IPS-NIHi11 (cell line): ENCODE measurements at places on chromosomes 7 and 10.

- DNase-seq: no peak
Observed at GRCh38 chr7:153320005-153320404, 560.5 kb downstream of the ACTR3B start.

DNA sequence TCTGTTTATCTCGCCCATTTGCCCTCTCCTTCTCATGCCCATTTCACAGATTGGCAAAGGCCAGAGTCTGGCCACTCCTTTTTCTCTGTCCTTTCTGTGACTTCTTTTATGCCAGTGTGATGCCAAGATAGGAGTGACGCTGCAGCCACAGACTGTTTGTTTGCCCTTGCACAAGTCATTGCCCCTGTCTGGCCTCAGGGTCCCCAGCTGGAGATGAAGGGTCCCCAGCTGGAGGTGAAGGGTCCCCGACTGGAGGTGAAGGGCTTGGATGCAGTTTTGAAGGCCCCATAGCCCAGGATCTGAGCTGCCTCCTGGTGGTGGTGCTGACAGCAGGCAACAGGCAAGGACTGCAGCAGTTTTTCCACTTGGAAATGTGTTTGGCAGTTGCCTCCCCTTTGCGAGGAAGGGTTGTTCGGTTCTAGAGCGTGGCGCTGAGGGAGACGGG is 50.8 kb upstream of the SLC29A3 start:
- peak; percentile 59 for DNase-seq

GRCh38 chr10:76871697-76872295 is 765.8 kb downstream of the KCNMA1 start:
- DNase-seq: no peak

GRCh38 chr7:74653686-74654181 is 3.8 kb upstream of the GTF2I start:
- DNase-seq: no peak

DNA sequence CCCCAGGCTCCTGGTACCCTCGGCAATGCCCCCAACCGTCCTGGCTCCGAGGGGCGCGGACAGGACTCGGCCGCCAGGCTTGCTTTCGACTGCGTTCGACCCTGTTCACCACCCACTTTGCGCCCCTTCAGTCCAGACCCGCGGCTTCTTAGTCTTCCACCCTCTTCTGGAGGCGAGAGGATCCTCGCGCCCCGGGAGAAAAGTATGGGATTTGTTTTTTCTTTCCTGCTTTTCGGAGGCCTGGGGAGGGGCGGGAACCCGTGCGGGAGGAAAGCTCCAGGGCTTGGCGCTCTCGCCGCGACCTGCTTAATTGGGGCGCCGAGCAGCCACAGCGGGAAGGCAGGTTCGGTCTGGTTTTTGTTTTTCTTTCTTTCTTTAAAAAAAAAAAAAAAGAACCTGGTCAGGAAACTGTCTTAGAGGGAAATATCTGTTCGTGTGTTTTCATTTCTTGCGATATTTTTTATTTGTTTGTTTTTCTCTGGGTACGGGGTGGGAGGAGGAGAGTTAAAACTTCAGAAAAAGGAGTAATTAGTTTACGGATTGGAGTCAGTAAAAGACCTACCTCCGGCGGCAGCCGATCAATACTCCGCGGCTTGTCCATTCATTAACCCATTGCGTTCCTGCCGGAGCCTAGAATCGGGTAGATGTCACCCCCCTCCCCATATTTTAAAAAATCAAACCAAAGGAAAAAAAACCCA is 1.6 kb downstream of the EMX2 start:
- DNase-seq: no peak

GRCh38 chr10:132786476-132786883 is 533 bp upstream of the NKX6-2 start:
- no peak for DNase-seq

DNA sequence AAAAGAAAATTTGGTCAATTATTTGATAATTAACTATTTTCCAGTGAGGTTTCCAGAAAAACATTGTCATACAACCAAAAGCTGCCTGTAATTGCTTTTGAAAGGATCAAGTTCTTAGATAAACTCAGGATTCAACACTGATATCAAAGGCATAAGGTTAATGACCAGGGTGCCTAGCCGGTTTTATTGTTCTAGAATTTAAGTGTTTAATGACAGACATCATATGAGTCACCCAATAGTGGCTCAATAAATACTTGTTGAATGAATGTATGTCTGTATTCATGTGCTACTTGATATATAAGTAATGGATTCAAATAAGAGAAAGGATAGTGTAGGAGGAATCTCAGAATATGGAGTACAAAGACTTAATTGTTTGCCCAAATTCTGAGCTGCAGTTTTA is 196.1 kb upstream of the LRGUK start:
- DNase-seq: no peak

GRCh38 chr7:35512716-35513115 is 182.2 kb downstream of the HERPUD2 start:
- DNase-seq: no peak

DNA sequence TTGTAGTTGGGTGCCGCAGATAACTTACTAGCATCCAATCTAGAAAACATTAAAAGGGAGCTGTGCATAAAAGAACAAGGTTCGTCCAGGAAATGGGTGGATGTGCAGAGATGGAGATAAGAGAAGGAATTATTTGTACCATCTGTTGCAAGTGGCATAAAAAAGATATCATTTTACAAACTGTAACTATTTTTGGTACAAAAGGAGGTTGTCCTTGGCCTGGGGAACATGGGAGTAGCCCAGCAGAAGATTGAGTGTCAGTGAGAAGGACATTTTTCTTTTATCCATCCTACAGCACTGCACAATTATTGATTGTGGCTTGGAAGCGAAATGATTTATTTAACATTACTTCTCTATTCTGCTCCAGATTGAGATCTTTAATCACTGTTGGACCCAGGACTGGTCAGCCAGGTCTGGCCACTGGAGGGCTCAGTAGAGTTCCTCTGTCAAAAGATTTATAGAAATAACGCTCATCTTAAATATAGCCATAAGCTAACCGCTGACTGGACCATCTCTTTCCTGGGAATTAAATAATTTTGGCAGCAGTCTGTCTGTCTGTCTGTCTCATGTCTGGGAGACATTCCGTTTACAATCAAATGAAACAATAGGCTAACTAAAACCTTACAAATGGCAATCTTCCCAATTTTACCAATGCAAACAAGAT is 254.1 kb downstream of the KIAA1217 start:
- DNase-seq: no peak
